Stimulated activated CD4-positive, alpha-beta T cell treated with anti-CD3 and anti-CD28 coated beads, Interleukin-15, amount 100 ng/mL, for 24 hours (primary cell): ENCODE measurements at places on chromosomes 2 and 18.

GRCh38 chr2:42877511-42877910, 85.1 kb upstream of the HAAO start:
- no peak for DNase-seq

- DNase-seq, result no peak
Measured at GRCh38 chr2:236120141-236120601, 48.0 kb downstream of the GBX2 start.

DNA sequence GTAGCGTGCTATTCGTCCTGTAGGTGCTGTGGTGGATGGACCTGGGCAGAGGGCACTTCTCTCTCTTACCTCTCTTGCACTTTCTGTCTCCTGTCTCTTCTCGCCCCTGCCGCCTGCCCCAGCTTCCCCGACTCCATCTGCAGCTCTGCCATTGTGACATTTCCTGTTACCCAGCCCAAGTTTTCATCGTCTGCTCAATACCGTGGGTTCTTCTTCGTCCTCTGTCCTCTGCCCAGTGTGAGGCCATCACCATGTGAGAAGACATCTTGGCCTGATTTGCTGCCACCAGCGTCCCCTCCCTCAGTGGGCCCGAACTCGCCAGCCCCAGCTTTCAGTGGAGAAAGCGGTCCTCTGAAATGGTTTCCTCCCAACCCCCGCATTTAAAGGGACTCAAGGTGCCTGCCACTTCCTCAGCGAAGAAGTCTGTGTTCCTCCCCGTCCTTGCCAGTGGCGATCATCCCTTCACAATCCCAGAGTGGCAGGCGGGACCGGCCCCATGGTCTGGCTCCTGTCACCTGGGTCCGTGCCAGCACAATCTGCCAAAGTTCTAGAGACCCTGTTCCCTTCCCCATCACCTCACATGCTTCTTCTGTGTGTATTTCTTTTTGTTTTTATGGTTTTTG, 18.0 kb downstream of the TGOLN2 start:
- DNase-seq, result no peak

DNA sequence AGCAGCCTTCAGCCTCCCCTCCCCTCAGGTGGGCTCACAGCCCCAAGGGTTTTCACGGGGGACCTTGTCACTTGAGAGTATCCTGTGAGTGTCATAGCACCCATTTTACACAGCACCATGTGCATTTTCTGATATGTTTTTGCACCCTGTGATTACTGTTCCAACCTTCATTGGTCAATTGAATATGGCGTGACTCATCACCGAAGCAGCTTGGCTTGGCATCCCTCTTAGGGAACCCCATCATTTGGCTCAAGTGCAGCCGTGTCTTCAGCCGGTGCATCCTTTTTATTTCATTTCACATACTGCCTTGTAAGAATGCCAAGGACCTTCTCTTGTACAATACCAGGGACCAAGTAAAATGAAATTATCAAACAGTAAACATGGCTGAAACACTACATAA, 57.6 kb downstream of the NPAS2 start:
- no peak for DNase-seq

- no peak for DNase-seq
Measured at GRCh38 chr2:125267683-125268082, 1242.6 kb downstream of the CNTNAP5 start.

- no peak for DNase-seq
Measured at GRCh38 chr2:44880125-44880483, 61.4 kb upstream of the SIX3 start.

GRCh38 chr18:48569915-48570264, 31.1 kb downstream of the CTIF start:
- DNase-seq, result no peak

DNA sequence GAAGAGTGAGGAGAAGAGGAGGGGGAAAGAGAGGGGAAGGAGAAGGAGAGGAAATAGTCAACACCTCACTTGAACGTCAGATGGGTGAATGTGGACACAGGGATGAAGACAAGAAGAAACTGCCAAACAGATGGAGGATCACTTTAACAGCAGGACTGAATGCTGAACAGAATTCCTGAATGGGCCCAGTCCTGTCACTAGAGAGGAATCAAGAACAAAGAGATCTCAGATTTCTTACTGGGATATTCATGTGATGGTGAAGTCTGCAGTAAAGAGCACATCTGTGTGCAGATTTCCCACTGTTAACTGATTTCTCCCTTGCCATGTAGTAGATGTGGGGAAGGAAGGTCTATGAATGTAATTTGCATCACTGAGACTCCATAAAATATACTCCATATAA, 135.4 kb downstream of the L3MBTL4 start:
- DNase-seq, result no peak

DNA sequence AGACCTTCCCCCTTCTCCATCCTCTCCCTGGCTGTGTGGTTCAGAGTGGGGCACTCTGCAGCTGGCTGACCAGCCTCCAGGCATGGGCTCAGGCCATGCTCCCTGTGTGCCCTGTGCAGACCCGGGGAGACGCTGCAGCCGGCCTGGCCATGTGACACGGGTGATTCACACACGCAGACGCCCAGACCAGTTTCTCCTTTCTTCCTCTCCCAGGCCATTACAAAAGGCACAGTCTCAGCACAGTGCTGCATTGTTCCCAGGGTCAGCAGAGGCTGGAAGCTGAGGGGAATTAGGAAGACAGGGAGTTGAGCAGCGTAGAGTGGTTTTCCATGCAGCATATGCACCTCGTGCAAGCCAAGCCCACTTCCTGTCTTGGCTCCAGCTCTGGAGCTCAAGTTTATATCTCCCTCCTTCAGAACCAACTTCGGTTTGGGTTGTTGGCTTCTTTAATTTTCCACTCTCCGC, 288.5 kb downstream of the TNS1 start:
- no peak for DNase-seq

DNA sequence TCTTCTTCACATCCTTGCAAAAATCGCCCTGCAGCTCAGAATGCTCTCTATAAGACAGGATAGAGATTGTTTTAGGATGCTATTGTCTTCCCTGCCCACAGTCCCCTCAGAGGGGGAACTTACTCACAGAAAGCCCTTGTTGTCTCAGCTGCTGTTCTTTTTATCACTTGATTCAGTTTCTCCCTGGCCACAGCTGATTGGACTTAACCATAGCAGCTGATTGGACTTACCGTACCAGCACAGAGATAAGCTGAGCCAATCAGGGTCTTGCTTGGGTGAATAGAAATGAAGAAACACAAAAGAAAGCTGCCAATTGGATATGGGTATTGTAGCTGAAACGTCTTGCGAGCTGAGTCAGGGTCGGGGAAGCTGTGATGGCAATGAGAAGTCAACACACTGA, 194.2 kb upstream of the MEX3C start:
- DNase-seq, result no peak

- no peak for DNase-seq
Measured at GRCh38 chr2:111239107-111239506, 118.4 kb downstream of the BCL2L11 start.

DNA sequence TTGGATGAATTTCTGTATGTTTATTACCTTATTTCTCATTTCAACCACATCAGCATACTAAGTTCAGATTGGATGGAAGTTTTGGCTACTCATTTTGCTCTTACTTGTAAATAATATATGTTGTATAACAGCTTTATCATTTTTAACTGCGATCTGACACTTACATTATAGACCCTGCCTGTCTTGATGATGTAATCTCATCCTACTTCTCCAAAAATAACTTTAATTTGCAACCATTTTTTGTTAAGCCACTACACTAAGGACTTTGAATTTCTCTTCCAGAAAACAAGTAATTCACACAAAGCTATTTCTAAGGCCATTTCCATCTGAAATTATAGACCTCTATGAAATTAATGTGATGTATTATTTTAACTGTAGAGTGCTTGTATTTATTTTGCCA, 240.7 kb downstream of the WDR7 start:
- DNase-seq, result no peak

DNA sequence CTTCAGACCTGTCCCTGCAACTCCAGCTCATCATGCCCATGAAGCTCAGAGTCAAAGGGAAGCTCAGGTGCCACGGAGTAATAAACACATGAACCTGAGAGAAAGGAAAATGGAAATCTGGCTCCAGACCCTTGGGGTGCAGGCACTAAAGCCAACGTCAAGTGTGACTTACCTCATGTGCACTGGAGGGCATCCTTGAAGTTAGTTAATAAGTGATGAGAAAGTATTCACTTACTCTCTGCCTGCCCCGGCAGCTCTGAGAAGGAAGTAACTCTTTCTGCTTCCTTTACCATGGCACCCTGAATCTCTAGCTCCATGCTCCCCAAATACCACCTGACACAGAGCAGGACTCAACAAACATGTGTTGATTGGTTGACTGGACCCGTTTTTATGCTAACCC, 21.4 kb upstream of the AGAP1 start:
- DNase-seq, result no peak
